IPS-NIHi11 (cell line): ENCODE measurements at places on chromosomes 16 and 17.
A peak's percentile ranks its signal among the peaks of the same experiment; 100 is the strongest.

DNA sequence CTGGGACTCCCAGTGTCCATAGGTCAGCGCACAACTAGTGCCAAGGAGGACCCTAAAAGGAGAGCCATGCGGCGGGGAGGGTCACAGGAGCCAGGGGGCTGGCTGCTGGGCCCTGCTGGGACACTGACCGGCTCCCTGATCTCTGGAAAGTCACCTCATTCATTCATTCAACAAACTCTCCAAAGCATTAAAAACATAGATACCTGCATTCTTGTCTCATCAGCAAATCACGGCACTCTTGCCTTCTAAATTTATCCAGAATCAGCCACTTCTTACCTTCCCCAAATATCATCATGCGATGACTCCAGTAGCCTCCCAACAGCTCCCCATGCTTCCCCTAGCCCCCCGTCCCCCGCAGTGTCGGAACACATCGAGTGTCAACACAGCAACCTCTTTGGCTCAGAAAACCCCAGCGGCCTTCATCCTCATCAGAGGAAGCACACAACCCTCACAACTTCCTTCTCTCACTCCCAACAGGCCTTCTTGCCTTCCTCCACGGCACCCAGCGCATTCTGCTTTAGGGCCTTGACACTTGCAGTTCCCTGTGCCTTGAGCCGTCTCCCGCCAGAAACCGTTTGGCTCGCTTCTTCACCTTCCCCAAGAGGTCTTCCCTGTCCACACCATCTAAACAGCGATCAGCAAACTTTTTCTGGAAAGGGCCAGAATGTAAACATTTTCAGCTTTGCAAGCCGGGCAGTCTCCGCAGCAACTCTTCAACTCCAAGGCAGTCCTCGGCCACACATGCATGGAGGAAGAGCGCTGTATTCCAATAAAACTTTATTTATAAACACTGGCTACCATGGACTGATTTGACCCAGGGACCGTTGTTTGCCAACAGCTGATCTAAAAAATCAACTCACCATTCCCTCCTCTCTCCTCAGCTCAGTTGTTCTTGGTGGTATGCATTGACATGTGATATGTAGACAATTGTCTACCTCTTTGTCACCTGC lies 119.5 kb upstream of the TNRC6C start:
- no peak for DNase-seq

GRCh38 chr17:72529386-72529785 lies 408.6 kb downstream of the SOX9 start:
- DNase-seq = peak; percentile 33

GRCh38 chr17:8939496-8940334 lies 25.8 kb downstream of the PIK3R5 start:
- DNase-seq = no peak

- no peak for DNase-seq
These were observed 1021.4 kb downstream of the CDH8 start for GRCh38 chr16:61014869-61015268.

- no peak for DNase-seq
These were observed 46.0 kb downstream of the CDH11 start for GRCh38 chr16:65075877-65076276.

DNA sequence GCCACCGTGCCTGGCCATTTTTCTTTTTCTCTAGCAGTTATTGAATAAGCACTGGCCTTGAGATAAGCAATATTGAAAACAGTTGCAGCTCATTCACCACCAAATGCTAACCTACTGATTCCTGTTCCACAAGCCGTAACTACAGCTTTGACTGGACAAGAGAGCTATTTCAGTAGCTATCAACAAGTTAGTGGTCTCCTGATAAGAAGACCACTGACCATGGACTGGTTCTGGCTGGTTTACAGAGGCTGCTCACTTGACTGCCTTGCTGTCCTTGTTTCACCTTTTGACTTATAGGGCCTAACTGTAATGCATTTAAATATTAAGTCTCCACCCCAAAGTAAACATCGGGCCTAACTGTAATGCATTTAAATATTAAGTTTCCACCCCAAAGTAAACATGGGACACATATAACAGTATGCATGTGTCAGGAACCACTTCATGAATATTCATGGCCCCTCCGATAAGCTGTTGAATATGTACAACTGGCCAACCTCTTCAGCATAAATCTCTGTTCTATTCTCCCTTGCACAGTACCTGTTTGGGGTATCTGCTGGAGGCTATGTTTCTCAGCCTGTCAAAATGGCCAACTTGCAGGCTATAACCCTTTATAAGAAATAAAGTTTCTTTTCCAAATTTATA lies 94.1 kb downstream of the USP32 start:
- no peak for DNase-seq

DNA sequence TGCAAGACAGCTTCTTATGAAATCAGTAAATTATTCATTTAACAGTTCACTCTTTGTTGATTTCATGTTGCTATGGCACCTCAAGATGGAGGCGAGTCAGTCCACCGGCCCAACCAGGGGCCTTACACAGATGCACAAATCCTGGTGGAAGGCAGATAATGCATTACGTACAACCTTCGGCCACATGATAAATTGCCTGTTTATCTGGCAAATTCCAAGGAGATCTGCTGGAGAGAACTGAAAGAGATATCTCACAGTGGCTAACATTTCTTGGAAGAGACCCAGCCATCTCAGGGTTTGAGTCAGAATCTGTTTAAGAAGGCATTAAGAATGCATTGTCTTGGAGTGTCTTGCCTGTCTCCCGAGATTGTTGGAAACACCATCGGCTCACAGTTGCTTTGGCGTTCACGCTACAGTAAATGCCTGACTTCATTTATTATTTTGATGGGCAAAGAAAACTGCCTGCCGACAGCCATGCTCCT lies 225.6 kb downstream of the MSI2 start:
- no peak for DNase-seq

DNA sequence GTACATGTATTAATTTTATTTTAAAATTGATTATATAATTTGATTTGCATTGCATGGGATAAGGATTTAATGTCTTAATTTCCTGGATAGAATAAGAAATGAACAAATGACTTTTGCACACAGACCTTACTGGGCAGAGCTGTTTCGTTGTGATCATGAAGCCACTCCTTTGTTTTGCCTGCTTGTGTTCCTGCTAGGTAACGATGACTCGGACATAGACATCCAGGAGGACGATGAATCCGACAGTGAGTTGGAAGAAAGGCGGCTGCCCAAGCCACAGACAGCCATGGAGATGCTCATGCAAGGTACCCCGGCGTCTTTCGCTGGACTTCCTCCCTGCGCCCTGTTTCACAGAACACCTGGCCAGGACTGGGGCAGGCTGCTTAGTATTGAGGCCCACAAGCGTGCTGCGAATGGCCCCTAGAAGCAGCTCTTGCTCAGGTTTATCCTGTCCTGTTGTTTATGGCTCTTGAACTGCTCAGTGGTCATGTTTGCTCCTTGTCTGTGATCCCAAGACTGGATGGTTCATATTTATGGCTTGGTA lies 29.6 kb downstream of the CLUAP1 start:
- DNase-seq = no peak

GRCh38 chr16:53465606-53466280 lies 31.5 kb downstream of the RBL2 start:
- no peak for DNase-seq

GRCh38 chr16:4500272-4500671 lies 24.1 kb downstream of the HMOX2 start:
- DNase-seq = no peak

- DNase-seq = no peak
These were observed 4.0 kb downstream of the CA4 start for GRCh38 chr17:60153606-60154390.

DNA sequence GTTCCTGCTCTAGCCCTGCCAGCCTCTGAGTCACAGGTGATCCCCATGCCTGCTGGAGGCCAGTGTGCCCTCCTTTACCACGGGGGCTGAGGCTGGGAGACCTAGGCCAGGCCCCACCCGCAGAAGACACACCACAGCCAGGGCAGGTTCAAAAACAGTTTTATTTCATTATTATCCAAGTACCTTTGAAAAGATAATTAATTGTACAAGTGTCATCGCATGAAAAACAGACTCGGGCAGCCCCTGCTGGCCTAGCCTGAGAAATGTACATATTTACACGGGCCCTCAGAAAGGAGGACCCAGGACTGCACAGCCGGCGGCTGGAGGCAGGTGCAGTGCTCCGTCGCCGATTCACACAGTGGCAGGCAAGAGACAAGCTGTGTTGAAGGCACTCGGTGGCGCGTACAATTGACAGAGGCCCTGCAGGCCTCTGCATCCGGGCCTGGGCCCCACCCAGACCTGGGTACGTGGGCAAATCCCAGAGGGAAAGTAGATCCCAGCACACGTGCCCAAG lies 4.4 kb downstream of the PDIA2 start:
- DNase-seq = no peak

DNA sequence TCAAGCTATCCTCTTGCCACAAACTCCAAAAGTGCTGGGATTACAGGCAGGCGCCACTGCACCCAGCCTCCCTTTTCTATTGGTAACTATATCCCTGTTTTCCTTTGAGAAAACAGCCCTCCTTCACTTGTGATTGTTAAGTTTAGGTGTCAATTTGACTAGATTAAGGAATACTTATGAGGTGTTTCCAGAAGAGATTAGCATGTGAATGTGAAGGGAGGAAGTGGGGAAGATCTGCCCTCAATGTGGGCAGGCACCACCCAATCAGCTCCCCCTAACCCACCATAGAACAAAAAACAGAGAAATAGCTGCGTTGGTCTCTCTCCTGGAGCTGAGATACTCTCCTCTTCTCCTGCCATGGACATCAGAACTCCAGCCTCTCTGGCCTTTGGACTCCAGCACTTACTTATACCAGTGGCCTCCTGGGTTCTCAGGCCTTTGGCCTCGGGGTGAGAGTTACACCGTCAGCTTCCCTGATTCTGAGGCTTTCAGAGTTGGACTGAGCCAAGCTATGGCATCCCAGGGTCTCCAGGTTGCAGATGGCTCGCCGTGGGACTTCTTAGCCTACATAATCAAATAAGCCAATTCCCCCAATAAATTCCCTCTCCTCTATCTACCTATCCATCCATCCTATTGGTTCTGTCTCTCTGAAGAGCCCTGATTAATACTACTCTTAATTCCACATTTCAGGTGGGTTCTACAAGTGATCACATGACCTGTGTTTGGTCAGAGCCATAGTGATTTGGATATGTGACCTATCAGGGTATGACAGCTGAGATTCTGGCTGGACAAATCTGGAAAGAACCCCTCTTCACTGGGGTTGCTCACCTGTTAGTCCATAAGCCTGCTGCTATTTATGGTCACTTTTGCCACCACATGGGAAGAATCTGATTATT lies 12.0 kb upstream of the STAT3 start:
- no peak for DNase-seq

GRCh38 chr16:80210787-80211186 lies 330.0 kb upstream of the DYNLRB2 start:
- DNase-seq = no peak

- no peak for DNase-seq
These were observed 3.2 kb downstream of the ACTG1 start for GRCh38 chr17:81509207-81509971.

DNA sequence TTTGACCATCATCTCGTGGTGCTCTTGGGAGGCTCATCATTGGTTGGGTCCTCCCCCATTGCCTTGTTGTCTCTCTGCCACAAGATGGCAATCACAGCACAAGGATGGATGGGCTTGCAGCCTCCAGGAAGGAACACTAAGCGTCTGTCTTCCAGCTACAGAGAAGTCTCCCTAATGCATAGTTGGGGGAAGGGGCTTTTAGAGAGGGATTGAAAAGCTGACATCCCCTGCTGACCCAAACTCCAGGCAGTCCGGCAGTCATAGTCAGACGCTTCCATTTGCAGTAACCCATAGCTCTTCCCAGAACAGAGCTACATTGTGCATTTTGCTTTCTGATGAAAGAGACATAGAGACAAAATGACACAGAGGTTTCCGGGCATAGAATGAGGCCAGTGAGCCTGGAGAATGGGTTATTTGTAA lies 111.4 kb downstream of the UTP18 start:
- DNase-seq = peak; percentile 84

- no peak for DNase-seq
These were observed 13.2 kb downstream of the KCNJ12 start for GRCh38 chr17:21389394-21389793.

- no peak for DNase-seq
These were observed 30.6 kb downstream of the C16orf74 start for GRCh38 chr16:85720302-85720637.

DNA sequence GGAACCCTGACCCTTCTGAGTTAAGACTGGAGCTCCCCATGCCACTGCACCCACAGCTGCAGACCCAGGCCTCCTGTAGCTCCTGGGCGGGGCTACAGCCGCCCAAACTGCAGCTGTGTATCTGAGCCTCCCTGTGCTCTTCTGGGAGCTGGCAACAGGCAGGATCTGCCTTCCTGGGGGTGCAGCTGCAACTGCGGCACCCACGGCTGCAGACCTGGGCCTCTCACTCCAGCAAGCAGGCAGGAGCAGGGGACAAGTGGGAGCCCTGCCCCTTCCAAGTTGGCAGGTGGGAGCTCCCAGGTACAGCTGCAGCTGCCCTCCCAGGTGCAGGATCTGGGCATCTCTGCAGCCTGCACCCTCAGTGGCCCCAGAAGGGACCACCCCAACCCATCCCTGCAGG lies 41.5 kb downstream of the SPACA3 start:
- no peak for DNase-seq

GRCh38 chr17:17724307-17725010 lies 43.2 kb downstream of the RAI1 start:
- DNase-seq = peak; percentile 84

DNA sequence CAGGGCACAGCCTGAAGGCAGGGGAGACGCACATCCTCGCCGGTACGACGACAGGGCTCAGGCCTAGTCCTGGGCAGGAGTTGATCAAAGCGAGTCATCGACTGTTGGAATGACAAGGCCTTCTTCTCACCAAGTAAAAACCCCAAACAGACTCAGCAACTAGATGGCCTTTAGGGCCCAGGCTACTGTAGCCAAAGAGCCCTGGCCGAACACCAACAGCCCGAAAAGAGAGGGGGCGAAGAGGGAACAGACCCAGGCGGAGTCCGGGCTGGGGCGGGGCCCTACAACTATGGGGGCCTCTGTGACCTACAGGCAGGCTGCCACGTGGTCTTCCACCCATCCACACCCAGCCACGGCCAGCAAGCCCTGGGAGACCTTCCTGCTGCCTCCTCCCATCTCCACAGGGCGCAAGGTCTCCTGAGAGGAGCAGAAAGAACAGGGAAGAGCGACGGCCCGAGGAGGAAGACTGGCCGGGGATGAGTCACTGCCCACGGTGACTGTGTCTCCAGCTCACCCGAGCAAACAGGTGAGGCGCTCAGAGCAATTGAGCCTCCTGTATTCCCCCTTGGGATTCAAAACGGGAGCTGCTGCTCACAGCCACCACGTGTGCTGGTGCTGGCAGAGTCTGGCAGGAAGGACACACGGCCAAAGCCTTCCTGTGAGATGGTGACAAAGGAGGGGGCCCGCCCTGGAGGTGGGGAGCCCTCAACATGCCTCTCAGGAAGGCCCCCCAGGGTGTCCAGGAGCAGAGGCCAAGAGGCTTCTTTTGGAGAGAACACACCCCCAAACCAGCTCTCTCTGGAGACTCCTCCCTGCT lies 17.7 kb downstream of the SLC16A3 start:
- no peak for DNase-seq

GRCh38 chr17:50181144-50181543 lies 15.3 kb downstream of the SGCA start:
- no peak for DNase-seq

- no peak for DNase-seq
These were observed 49.6 kb downstream of the RTN4RL1 start for GRCh38 chr17:1975573-1975972.

GRCh38 chr16:53509906-53510703 lies 7.1 kb upstream of the AKTIP start:
- peak; percentile 80 for DNase-seq

- DNase-seq = no peak
These were observed 17.5 kb downstream of the SBK1 start for GRCh38 chr16:28309811-28310311.
